Activated CD4-positive, alpha-beta T cell treated with anti-CD3 and anti-CD28 coated beads, Interleukin-2, amount 50 U/mL, for 24 hours (primary cell): ENCODE measurements at places on chromosomes 11 and 22.
A peak's percentile ranks its signal among the peaks of the same experiment; 100 is the strongest.

DNA sequence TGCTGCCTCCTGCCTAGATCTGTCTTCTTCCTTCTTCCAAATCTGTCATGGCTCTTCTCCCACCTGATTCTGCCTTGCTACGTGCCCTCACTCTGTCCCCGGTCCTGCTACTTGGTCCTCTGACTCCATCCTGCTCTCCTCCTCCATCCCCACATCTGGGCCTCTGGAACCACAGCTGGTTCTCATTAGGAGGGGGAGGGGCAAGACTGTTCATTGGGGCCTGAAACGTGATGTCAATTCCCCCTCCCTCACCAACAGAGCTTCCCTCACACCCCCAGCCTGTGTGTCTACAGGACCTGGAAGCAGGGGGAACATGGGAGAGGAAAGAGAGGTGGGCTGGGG, 9.1 kb downstream of the DCHS1 start:
- DNase-seq = no peak

DNA sequence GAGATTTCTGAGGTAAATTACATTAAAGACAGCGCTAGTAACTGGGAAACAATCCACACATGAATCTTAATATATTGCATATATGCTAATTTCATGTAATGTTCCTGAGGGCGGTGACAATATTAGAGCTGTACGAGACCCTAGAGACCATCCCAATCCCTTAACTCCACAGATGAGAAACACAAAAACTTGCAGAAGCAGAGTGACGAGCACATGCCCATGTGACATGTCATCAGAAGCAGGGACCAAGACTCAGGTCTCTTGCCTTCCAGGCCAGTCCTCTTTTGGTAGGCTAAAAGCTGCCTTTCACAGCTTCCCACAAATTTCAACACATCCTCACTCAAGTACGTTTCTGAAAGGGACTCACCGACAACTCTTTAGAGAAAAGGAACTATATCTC, 11.8 kb downstream of the MAPK1 start:
- no peak for DNase-seq

DNA sequence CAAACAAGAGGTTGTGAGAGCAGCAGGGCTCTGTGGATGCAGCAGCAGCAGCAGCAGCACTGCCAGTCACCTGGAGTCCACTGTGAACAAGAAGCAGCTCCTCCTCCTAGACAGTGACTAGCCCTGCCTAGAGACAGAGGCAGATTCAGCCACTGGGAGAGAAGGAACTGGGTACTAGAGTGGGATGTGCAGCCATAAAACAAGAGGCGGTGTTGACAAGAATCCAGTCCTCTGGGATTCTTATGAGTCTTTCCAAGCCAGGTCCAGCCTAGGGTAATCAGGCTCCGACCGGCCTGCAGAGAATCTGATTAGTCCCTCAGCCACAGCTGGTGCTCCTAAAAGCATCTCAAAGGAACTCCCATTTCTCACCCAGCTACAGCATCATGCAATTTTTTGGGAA, 83.9 kb upstream of the USP47 start:
- DNase-seq = no peak

DNA sequence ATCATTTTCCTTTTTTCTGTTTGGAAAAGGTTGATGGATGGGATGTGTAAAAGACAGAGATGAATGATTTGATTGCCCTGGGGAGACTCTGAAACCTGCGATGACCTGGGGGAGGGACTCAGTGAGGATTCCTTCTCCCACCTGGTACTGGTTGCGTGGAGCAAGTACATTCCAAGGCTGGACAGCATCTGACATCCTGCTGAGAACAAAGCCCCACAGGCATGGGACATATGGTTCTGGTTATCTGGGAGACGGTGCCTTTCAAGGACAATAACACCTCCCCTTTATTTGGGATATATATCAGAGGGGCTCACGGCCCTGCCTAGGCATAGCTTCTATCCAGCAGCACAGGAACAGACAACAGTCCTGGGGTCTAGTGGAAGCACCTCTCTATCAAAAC, 527.8 kb downstream of the METTL15 start:
- no peak for DNase-seq

- no peak for DNase-seq
Observed at GRCh38 chr11:130448416-130449309, at the start of gene ADAMTS15. Gene ADAMTS15 (plus strand): TSS chr11:130448645. CDS start chr11:130448974, 329 bp downstream.

GRCh38 chr22:25453557-25453956, 110.9 kb upstream of the GRK3 start:
- no peak for DNase-seq

DNA sequence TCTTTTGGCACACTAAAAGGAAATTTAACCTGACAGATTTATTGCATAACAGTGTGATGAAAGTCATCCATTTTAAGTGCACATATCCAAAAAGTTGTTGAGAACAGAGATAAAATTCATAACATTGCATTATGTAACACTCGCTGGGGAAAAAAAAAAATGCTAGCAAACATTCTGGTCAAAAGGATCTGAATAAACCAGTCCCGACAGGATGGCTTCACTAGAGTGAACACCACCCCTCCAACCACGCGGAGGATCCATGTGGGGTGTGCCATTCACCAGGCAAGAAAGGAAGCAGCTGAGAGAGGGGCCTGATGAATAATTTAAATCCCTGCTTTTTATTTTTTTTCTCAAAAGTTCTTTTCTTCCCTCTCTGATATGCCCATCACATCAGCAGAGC, 258.7 kb downstream of the DCDC1 start:
- no peak for DNase-seq

DNA sequence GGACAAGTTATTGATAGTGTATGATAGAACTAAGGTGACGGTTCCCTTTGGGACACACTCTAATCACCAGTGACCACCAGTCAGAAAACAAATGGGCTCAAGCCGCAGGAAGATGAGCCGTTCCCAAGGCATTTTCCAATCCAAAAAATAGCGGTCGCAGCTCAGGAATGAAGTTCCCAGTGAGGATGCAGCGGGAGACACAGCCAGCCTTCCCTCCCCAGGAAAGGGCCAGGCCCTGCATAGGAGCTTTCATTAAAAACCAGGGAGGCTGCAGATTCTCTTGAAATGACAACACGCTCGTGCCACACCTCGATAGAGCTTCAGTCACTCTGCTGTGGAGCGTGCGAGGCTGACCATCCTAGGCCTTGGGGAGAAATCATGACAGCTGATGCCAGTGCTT, 65.8 kb upstream of the WNT7B start:
- DNase-seq = no peak

- DNase-seq = no peak
Observed at GRCh38 chr11:16335236-16335962, 20.9 kb downstream of the SOX6 start.

GRCh38 chr22:28032861-28033260, 113.8 kb upstream of the PITPNB start:
- DNase-seq = no peak

GRCh38 chr11:2129308-2129698, 9.9 kb downstream of the IGF2 start:
- DNase-seq = no peak

DNA sequence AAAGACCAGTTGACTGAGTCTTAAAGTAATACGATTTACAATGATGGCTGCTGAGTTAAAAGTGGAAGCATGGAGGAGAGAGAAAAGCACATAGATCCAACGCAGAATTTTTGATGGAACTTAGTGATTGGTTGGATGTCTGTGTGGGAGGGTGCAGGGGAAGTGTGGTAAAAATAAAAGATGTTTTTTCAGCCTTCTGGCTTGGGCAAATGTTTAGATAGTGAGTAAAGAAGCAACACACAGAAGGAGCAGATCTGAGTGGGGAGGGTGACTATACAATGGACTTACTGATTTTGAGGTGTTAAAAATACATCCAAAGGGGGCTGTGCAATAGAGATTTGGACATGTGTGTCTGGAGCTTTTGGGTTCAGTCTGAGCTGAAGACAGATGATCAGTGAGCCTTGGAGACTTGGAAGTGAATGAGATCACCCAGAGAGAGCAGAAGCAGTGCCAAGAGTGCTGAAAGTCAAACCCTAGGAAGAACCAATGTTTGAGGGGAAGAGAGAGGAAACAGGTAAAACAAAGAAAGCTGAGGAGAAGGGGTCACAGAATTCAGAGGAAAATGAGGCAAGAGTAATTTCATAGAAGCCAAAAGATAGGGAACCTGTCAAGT, 8.6 kb downstream of the GRIA4 start:
- DNase-seq = no peak

DNA sequence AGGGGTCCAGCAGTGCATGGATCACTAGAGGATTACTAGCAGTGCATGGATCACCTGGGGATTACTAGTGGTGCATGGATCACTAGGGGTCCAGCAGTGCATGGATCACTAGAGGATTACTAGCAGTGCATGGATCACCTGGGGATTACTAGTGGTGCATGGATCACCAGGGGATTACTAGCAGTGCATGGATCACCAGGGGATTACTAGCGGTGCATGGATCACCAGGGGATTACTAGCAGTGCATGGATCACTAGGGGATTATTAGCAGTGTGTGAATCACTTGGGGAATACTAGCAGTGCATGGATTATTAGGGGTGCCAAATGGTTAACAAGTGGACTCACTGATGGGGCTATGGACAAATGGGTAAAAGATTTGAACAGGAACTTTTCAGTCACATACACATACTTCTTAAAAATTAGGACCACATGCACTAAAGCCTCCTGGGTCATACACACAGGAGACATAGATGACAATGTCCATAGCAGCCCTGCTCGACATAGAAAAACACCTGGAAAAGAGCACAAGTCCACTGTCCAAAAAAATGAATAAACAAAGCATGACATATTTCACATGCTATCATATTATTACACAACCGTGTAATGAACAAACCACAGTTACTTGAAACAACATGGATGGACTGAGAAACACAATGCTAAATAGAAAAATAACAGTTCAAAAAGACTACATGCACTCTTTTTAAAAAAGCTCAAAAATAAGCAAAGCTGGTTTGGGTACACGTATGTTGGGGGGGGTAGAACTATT, 109.8 kb downstream of the CD44 start:
- DNase-seq = no peak

DNA sequence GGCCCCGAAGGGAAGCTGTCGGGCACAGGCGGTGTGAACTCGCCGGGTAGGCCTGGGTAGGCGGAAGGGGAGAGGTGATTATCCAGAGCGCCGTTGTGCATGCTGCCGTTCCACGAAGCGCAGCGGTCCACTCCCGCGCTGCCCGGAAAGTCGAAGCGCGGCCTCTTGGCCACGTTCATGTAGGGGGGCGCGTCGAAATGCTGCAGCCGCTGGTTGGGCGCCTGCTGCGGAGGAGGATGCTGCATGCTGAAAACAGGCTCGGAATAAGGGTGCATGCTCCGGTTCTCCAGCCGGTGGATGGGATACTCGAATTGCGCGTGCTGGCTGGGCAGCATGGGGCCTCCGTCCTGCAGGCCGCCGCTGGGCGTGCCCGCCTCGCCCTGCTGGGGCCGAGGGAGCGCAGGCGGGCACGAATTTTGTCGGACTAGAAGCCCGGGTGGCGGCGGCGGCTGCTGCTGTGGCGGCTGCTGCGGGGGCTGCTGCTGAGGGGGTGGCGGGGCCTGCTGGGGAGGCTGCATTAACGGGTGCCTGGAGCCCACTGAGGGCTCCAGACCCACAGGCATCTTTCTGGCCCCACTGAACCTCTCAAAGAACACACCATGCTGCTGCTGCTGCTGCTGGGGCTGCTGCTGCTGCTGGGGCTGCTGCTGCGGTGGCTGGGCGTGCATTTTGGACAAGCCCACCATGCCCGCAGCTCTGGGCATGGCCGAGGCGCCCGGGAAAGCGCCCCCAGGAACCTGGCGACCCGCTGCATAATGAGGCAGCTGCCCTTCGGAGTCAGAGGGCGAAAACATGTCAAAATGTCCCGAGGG, 2.3 kb downstream of the MN1 start:
- DNase-seq = no peak

GRCh38 chr22:48456449-48456848, 1371.2 kb downstream of the BRD1 start:
- no peak for DNase-seq

GRCh38 chr22:35961480-35962295, 66.9 kb downstream of the RBFOX2 start:
- no peak for DNase-seq

DNA sequence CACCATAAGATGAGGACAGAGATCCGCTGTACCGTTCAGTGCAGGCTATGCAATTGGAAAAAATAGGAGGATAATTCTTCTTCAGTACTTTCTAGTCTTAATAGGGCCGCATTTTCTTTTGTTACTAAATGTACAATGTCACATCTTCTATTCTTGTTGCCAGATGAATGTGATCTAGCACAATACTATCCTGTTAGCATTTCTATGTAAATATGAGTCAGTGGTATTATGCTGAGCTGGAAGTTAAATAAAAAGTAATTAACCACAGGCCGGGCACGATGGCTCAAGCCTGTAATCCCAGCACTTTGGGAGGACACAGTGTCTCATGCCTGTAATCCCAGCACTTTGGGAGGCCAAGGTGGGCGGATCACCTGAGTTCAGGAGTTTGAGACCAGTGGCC, 24.4 kb upstream of the BIRC3 start:
- no peak for DNase-seq

DNA sequence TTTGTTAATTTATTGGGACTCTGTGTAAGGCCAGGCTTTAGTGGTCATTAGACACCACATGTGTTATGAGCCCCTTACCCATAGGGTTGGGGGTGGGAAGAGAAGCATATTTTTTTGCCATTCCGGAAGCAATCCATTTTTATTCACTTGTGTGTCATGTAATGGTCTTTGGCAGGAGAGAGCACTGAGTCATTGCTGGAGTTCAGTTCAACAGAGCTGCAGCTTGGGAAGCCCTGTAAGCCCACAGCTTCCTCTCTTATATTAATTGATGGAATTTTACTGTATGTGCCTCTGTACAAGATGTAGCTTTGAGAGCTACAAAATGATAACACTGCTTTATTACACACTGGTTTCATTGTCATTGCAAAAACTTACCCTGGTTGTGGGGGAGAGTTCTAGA, 177.3 kb upstream of the SORL1-AS1 start:
- no peak for DNase-seq

- DNase-seq = peak; percentile 49
Observed at GRCh38 chr22:25048659-25049647, 96.4 kb downstream of the KIAA1671 start.

DNA sequence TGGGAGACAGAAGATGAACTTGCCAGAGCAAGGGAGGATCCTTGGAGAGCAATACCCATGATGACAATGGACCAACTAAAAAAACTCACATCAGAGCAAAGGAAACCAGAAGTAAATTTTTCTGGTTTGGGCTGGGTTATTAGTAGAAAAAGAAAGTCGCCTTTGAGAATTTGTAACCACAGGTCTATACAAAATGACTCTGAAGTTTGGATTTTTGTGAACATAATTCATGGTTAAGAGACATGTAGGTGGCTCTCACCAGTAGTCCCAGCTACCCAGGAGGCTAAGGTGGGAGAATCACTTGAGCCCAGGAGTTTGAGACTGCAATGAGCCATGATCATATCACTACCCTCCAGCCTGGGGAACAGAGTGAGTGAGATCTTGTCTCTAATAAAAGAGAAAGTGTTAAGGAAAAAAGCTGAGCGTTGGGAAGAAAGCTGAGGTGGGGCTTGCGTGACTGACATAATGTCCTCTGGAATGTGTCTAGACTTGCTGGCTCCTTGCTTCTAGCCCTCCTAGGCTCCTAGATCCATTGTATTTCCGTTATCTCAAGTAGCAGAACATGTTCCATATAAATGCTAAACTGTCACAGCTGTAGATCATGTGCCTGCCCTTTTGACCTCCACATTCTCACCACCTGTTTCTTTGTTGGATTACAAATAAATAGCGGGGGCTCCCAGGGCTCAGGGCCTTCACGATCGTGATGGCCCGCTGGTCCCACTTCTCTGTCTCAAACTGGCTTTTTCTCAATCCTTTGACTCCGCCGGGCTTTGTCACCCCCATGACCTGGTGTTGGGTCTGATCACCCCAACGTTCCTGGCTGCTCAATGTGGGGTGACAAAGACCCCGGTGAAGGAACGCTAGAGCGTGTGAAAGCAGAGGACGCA, 56.2 kb upstream of the SC5D start:
- DNase-seq = no peak

GRCh38 chr11:44746894-44747293, 20.1 kb downstream of the TSPAN18 start:
- no peak for DNase-seq
